Occipital lobe (tissue), 3 donors: ENCODE measurements at places on chromosomes 5 and 9. TPM values are rescaled to one million over a fixed set of nuclear protein-coding genes. Genes with fewer than 3 reads are reported as not detected.

DNA sequence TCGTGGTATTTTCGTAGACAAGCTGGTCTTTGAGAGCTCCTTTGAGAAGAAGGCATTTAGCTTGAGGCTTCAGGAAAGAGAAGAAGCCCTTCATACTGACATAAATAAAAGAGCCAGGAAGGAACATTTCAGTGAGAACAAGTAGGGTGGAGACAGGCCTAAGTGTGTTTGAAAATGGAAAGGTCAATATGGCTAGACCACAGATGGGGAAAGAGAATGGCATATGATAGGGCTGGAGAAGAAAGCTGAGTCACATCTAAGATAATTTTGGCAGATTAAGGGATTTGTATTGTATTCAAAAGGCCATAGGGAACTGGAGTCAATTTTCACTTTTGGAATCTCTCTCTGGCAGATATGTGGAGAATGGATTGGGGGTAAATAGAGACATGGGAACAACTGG lies 374.9 kb downstream of the TMEM38B start:
- no peak for DNase-seq

DNA sequence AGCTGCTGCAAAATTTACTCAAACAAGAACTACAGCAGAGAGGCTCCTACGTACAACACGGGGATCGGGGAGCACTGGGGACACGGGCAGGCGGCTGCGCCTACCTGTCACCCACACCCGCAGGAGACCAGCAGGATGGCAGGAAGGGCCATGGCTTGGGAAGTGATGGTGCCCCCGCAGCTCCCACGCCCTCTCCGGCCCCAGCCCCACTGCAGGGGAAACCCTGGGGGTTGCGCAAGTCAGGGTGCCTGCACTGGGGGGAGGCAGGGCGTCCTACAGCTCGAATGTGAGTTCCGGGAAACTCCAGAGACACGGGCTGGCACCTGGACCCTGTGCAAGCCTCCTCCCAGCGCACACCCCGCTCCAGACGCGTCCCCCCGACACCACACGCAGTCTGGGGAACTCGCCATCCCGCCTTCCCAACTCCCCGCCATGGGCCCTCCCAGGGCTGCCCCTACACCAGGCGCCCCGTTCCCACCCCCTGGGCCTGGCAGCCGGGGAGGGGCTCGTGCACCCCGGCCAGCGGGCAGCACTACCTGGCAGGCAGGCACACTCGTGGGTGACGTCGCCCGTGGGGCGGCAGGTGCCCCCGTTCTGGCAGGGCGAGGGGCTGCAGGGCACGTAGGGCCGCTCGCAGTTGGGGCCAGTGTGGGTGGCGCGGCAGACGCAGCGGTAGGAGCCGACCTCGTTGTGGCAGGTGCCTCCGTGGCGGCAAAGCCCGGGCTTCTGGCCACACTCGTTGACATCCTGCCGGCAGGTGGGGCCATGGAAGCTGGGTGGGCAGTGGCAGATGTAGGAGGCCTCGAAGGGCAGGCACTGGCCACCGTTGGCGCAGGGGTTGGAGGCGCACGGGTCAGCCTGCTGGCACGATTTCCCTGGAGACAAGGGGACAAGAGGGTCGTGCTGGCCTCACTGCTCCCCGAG lies 23.3 kb downstream of the NOTCH1 start:
- DNase-seq: no peak

GRCh38 chr5:138722544-138723177 lies 30.6 kb upstream of the CTNNA1 start:
- DNase-seq: no peak

DNA sequence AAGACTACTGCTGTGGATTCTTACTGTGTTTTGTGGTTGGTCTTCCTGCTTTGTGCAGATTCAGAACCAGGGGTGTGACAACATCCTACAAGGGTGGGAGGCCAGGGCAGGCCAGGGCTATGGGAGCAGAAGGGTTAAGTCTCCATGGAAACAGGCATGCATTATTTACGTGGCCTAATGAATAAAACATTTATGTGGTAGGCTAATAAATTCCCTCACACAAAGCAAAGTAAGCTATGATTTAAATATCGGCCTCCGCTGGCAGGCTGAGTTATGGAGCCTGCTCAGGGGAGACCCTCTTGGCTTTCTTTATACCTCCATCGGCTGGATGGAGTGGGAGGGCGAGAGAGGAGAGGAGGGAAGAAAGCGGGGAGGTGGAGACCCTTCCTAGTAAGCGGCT lies 230.3 kb upstream of the MVB12B start:
- no peak for DNase-seq

- no peak for DNase-seq
Observed at GRCh38 chr5:176916337-176916736, 17.2 kb upstream of the HK3 start.

The BARHL1 gene
- total RNA-seq: not detected

The NFX1 gene
- 18.7 TPM for total RNA-seq

DNA sequence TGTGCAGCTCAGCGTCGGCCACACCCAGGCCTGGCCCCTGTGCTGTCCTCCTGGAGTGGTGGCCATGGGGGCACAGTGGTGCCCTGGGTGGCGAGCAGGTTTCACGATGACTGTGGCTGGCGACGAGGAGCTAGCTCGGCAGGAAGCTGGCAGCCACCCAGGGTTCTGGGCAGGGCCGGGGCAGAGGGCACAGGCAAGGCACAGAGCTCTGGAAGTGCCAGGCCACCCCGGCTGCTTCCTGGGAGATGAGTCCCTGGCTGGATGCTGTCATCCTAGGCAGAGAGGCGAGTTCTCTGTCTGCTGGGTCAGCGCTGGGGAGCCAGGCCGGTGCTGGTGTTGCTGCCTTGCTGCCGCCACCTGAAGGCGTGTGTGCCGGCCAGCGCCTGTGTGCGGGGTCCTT lies 51.7 kb downstream of the RXRA start:
- no peak for DNase-seq
